ENCODE measurements at places on chromosomes 11 and 22. TPM values are rescaled to one million over a fixed set of nuclear protein-coding genes. Genes with fewer than 3 reads are reported as not detected.
A peak's percentile ranks its signal among the peaks of the same experiment; 100 is the strongest.

Gene LGR4
- 65.6 TPM for total RNA-seq

- no peak overlapping the region for H3K4me3 ChIP-seq
- H3K27me3 ChIP-seq: no peaks in the 10 kb centered on the region
- peaks cover 31% of the 10 kb centered on the region for H3K4me1 ChIP-seq
Observed at GRCh38 chr22:43164636-43165035, 13.3 kb downstream of the TSPO start.

Gene EXPH5
- 16.7 TPM for total RNA-seq

GRCh38 chr11:27642954-27643353, 57.3 kb downstream of the BDNF start:
- no peak overlapping the region for H3K27ac ChIP-seq
- no peak for DNase-seq
- H3K36me3 ChIP-seq: no peaks in the 10 kb centered on the region
- no peaks in the 10 kb centered on the region for H3K4me1 ChIP-seq
- H3K27me3 ChIP-seq: no peaks in the 10 kb centered on the region

Gene NPTXR
- 9.3 TPM for total RNA-seq

Gene APOL5
- not detected for total RNA-seq

DNA sequence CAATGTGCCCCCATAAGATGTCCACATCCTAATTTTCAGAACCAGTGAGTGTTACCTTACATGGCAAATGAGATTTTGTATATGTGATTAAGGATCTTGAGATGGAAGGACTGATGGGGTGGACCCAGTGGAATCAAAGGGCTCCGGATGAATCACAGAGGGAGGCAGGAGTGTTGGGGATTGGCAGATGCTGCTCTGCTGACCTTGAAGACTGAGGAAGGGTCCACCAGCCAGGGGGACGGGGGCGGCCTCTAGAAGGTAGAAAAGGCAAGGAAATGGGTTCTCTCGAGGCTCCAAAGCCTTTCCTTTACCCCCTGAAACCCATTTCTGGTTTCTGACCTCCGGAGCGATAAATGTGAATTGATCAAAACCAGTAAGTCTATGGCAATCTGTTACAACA, 18.8 kb downstream of the TMEM218 start:
- no peaks in the 10 kb centered on the region for H3K27me3 ChIP-seq
- H3K36me3 ChIP-seq: no peaks in the 10 kb centered on the region
- no peaks in the 10 kb centered on the region for H3K4me1 ChIP-seq
- H3K4me3 ChIP-seq: no peak overlapping the region
- no peak for DNase-seq

Gene SH3BP1
- total RNA-seq: 34.1 TPM

DNA sequence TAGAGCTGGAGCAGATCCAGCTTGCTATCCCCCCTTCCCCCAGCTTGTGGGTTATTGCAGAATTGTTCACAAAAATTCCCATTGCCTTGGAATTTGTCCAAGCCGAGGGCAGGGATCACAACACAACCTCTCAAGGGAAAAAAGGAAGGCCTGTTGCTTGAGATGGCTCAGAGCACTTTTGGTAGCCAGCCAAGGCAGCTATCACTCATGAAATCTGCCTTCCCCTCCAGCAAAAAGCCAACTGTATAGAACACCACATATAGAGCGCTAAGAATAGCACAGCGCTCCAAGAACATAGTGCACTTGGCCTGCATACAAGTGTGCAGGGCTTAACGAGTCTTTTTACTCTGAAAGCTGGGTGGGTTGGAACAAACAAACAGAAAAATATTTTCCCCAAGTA, 46.2 kb downstream of the FAM83F start:
- peak overlapping the region; percentile 5 for H3K27ac ChIP-seq
- H3K4me3 ChIP-seq: no peak overlapping the region

GRCh38 chr11:123800036-123800435, 6.1 kb downstream of the OR6M1 start:
- H3K27ac ChIP-seq: no peak overlapping the region
- no peak for DNase-seq
- no peak overlapping the region for H3K4me3 ChIP-seq
- no peaks in the 10 kb centered on the region for H3K36me3 ChIP-seq

DNA sequence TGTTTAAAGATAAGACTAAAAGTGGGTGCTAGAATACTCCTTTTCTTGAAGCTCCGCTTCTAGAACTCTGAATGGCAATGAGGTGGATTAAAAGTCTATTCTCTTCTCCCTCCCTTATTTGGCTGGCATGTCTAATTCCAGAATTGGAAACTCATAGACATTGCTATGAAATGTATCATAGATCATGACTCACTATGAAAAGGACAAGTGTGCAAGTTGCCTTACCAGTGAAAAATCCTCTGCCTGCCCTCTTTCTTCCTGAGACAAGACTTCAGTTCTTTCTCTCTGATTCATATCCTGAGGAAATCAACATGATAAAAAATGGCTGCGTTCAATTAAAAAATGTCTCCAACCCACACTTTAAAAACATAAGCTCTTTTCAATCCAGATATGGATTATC, 73.2 kb upstream of the BLID start:
- H3K36me3 ChIP-seq: no peaks in the 10 kb centered on the region
- H3K27me3 ChIP-seq: no peaks in the 10 kb centered on the region
- no peak overlapping the region for H3K4me3 ChIP-seq
- H3K4me1 ChIP-seq: peaks cover 15% of the 10 kb centered on the region
- no peak for DNase-seq

DNA sequence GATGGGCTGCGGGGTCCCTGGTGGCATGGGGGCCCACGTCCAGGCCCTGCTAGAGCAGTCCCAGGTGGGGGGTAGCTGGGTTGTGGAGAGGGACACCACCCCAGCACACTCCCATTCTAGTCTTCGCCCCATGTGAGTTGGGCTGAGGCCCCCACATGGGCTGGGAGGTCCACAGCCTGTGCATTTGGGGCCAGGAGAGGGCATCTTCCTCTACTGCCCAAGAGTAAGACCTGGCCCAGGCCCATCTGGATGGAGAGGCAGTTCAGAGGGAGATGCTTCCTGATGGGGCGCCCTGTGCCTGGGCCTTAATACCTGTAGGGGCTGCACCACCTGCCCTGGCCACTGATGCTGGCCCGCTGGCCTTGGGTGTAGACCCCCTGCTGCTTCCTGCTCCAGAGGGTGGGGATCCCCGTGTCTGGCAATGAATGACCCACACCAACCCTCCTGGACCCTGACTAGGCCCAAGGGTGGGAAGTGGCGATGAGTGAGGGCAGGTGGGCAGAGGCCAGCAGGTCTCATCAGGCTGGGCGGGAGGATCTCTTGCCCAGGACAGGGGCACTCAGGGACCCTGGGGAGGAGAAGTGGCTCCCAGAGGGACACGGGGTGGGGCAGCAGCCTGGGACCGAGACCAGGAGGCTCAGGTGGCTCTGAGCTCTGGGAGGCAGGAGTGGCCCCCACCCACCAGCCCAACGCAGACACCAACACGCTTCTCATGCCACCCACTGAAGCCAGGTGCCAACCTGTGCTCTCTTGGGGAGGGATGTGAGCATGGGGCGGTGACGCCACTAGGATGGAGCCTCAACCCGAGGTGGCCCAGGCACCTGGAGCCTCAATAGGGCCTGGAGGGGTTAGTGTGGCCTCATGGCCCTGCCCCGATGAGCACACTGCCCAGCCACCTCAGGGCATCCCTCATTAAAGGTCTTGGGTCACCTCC, 17.4 kb upstream of the GNB1L start:
- H3K36me3 ChIP-seq: no peaks in the 10 kb centered on the region
- no peak overlapping the region for H3K4me3 ChIP-seq
- no peak overlapping the region for H3K27ac ChIP-seq
- DNase-seq: no peak
- H3K27me3 ChIP-seq: no peaks in the 10 kb centered on the region
- H3K4me1 ChIP-seq: peaks cover 42% of the 10 kb centered on the region

DNA sequence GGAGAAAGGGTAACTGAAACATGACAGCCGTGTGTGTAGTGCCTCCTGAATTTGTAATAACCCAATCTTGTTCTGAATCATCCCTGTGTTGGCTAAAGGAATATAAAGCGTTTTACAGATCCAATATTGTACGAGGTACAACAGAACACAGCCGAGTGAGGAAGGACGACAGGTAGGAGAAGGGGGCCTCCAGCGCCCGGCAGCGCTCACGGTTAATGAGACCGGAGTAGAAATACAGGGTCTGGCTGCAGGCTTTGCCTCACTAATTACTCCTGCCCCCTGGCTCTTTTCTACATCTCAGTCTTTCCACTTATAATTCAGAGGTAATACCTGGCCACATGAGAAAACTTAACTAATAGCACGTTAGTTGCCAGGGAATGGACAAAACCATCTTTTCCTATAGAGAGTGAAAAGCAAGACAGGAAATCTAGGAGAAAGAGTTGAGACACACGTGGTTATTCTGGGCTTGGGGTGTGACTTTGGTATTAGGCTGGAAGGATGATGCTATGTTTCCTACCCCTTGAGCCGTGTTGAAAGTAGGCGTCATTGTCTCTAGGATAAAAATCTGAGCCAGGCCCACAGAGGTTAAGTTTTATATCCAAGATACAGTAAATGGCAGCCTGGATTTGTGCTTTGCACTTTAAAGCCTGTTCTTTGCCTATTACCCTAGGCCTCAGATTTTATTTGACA, 54.1 kb downstream of the GRIK4 start:
- no peak for DNase-seq
- H3K27ac ChIP-seq: no peak overlapping the region
- no peaks in the 10 kb centered on the region for H3K36me3 ChIP-seq
- H3K4me1 ChIP-seq: peaks cover 19% of the 10 kb centered on the region
- peak overlapping the region; percentile 50 for H3K4me3 ChIP-seq

GRCh38 chr11:96393753-96394348, 4.0 kb downstream of the JRKL start:
- no peaks in the 10 kb centered on the region for H3K36me3 ChIP-seq
- no peak overlapping the region for H3K4me3 ChIP-seq
- peaks cover 12% of the 10 kb centered on the region for H3K4me1 ChIP-seq
- no peak overlapping the region for H3K27ac ChIP-seq
- no peak for DNase-seq

Gene PRR5L
- total RNA-seq: 27.5 TPM

Gene USP2
- total RNA-seq: 2.5 TPM

Gene DBX1
- not detected for total RNA-seq

Gene CNTF
- not detected for total RNA-seq

Gene FZD4
- 47.1 TPM for total RNA-seq

Measured in vagina (tissue), 2 donors.